CD4-positive, CD25-positive, alpha-beta regulatory T cell (primary cell): ENCODE measurements at places on chromosomes 6 and 20.

DNA sequence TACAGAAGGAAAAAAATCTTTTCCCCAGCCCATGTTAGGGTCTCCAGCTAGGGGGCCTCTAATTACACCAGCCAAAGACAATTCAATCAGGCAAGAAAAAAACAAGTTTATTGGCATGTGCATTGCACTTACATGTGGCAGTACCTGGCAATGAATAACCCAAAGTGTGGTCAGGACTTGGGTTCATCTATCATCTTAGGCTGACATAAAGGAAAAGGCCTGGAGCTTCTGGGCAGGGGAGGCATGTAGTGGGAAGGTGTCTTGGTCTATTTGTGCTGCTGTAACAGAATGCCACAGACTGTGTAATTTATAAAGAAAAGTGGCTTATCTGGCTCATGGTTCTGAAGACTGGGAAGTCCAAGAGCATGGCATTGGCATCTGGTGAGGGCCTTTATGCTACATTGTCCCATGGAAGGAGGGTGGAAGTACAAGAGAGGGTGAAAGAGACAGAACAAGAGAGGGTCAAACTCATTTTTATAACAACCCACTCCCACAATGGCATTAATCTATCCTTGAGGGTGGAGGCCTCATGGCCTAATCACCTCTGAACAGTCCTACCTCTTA lies 4.4 kb upstream of the PYGB start:
- no peak for DNase-seq

DNA sequence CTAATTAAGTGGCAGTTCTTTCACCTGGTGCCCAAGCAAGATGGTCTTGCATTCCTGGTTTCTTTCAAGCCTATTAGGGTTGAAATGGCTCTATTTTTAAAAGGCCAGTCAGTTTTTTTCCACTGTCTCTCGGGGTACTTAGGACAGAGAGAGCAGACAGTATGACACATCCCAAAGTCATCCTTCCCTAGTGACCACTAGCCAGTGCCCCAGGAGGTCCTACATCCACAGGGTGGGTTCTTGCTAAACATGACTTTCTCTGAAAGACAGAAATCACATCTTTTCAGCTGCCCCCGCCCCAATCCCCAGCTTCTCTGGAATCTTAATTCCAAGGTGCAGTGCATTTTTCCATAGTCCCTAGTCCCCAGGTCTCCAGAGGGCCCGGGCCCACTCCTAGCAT lies 192.4 kb downstream of the SLC24A3 start:
- DNase-seq = no peak

DNA sequence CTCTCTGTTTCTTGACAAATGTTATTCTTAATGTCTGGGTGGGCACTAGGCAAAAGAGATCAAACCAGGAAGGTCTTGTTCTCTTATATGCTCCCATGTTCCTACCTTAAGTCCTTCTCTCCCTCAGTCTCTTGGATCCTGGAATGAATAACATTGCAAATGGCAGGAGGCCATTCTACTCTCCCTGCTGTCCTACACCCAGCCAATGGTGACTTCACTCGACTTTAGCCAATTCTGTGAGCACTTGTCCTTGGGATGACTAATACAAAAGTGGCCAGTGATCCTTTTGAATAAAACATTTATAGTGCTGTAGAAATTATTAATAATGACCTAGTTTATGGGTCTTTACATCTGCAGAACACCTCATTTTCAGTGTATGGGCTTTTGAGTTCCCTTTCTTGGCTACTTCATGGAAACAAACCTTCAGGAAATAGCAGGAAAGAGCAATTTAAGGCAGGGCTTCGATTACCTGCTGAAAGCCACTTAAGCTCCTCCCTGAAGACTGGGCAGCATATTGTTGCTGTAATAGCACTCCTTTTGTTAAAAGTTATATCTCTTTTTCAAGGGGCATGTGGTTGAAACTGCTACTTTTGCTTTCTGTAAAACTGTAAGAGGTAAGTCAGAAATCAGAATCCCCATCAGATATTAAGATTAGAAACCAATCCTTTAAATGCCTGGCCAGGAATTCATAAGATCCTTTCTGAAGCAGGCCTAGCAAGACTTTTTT lies 10.5 kb downstream of the OTOR start:
- no peak for DNase-seq

GRCh38 chr6:13427801-13428582 lies 59.4 kb downstream of the GFOD1 start:
- DNase-seq = peak; percentile 40

DNA sequence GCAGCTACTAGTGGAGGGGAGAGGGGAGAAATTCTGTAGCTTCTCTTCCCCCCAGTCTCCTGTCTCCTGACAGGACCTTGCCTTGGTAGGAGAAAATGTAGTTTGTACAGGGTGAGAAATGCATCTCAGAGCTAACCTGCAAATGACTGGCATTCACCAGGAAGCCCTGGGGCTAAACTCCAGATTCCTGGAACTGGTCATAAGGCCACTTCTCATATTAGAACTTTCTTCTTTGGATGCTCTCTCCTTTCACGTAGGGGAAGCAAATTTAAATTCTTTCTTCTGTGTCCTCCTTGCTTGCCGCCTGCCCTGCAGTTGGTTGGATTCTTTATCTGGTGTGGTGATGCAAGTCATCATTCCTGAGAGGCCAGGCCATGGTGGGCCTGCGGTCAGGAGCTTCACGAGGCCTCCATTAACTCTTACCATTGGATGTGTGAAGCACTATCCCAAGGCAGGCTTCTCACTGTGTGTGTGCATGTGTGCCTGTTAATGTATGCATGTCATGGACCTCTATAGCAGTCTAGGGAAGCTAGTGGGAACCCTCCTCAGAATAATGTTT lies 182.0 kb downstream of the PHF3 start:
- no peak for DNase-seq

DNA sequence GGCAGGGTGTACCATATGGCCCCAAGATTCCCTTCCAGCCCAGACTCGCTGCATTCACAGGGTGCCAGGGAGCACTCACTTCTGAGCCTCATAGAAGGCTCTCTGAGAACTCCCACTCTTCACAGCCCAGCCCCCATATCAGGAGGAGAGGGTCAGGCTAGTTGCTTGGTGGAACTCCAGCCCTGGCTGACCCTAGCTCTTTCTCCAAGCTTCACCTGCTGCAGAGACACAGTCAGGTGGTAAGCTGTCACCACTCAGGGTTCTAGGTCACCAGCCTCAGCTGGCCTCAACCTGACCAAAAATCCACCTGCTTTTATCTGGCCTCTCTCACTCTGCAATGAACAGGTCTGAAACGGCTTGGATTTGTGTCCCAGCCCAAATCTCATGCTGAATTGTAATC lies 162.7 kb upstream of the MLN start:
- DNase-seq = no peak

DNA sequence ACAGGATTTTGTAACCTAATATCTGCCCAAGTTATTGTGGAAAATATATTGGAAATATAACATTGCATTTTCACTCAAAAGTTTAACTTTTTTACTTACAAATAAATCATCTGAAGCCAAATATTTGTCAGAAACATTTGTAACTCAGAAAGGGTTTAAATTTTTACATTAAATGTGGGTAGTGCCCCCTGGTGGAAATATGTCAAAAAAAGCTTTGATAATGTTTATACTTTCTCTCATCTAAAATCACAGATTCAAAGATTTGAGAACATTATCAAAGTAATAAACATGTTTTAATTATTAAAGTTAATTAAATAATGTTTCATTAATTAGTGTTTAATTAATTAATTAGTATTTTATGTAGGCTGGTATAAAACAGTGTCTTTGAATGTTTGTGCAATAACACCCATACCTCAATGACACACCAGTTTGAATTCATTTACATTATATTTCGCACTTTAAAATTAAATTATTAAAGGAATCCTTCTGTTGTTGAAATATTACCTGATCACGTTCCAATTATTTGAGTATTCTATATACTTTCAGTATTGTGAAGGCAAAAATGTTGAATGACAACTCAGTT lies 320.1 kb upstream of the FKBP1C start:
- no peak for DNase-seq
